ENCODE measurements at places on chromosomes 13 and 19.
A peak's percentile ranks its signal among the peaks of the same experiment; 100 is the strongest.

DNA sequence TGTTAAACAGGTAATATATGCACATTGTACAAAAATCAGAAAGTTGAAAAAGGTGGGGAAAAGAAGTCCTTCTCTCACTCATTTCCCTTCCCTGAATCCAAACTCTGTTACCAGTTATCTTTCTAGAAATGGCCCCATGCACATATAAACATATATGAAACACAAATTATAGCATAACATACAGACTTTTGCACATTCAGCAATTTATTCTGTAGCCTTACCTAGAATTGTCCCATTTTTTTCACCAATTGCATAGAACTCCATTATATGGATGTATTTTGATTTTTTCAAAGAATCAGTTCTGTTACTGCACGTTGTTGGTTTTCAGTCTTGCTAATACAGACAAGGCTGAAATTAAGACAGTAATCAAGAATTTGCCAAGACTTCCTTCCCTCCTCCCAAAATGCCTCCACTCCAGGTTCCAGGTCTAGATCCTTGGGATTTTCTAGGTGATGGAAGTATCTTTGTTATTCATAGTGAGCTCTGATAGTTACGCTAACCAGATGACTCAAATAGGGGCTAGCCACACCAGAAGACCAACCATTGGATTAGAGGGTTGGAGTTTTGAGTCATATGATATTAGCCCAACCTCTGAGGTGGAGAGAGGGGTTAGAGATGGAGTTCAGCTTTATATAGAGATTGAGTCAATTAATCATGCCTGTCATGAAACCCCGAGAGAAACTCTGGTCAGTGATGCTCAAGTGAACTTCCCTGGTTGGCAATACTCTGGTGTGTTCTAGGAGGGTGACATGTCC lies 30.7 kb downstream of the GPR180 start:
- no peak for DNase-seq

GRCh38 chr13:112796190-112796915 lies 106.5 kb downstream of the ATP11A start:
- no peak for DNase-seq

- no peak for DNase-seq
Observed at GRCh38 chr13:34037636-34038540, 219.9 kb downstream of the RFC3 start.

DNA sequence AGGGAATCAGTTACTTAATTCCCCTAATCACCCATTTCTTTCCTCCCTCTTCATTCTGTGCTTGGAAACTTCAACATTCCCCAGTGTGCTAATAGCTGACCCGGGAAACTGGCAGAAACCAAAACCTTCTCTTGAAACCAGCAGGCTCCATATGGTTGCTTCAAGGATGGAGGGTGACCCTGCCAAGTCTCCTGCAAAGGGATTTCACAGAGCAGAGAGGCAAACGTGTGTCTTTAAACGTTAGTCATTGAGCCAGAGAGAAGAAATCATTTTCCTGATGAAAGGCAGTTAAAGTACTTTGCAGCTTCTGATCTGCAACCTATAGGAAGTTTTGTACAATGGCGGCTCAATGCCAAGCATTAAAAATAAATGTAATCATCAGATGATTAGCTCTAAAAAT lies 220.9 kb downstream of the POU4F1 start:
- DNase-seq: no peak

GRCh38 chr13:96898646-96899254 lies 95.5 kb downstream of the OXGR1 start:
- no peak for DNase-seq

- no peak for DNase-seq
Observed at GRCh38 chr13:101627556-101627943, 175.1 kb downstream of the ITGBL1 start.

DNA sequence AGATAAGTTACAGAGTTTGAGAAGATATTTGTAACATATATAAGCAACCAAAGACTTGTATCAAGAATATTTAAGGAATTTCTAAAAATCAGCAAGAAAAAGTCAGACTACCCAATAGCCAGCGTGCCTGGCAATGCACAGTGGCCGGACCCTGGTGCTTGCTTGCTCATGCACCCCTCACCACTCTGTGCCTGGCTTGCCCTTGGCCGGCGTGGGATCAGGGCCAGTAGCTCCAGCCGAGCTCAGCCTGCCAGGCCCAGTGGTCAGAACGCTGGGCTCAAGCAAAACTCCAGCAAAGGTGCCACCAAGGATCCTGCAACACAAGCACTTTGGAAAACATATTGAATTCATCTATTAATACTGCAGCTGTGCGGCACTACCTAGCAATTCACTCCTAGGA lies 95.1 kb downstream of the KATNAL1 start:
- no peak for DNase-seq

DNA sequence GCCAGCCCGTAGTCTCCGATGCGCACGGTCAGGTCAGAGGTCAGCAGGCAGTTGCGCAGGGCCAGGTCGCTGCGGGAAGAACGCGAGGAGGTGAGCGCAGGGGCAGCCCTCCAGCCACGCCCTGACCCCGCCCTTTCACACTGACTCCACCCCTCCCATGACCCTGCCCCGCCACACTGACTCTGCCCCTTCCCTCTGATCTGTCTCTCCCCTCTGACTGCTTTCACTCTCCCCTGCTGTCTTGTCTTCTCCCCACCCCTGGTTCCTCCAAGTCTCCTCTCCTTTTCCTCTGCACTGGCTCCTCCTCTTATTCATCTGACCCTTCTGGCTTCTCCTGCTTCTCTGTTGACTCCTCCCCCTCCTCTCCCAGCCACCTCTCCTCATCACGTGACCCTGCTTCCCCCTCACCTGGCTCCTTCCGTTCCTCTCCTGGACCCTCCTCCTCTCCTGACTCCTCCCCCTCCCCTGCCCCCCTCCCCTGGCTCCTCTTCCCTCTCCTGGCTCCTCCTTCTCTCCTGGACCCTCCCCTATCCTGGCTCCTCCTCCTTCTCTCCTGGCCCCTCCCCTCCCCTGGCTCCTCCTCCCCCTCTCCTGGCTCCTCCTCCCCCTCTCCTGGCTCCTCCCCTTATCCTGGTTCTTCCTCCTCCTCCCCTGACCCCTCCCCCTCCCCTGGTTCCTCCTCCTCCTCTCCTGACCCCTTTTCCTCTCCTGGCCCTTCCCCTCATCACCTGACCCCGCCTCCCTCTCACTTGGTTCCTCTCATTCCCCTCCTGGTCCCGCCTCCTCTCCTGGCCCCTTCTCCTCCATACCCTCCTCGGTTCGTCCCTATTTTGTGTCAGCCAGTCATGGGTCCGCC lies 9.9 kb downstream of the LMTK3 start:
- DNase-seq: no peak

GRCh38 chr19:16537111-16537510 lies 5.1 kb downstream of the CHERP start:
- DNase-seq: no peak

DNA sequence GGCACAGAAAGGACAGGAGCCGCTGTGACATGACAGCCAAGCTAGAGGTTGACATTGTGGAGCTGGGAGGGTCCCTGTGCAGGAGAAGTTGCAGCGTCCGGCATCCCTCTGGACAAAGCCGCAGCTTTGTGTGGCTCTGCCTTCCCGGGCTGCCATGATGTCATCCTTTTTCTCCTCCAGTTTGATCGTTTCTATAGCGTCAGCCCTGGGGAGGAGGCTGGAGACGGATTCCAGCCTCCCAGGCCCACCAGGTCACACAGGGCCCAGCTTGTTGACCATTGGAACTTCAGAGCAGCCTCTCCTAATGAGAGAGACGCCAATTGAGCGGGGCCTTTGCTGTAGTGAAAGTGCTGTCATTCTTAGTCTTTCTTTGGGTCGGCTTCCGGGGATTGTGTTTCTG lies 3.8 kb upstream of the KCNJ14 start:
- DNase-seq: no peak

GRCh38 chr13:110377178-110377825 lies 70.2 kb downstream of the COL4A2 start:
- DNase-seq: no peak

GRCh38 chr13:81058211-81058915 lies 717.4 kb upstream of the SPRY2 start:
- no peak for DNase-seq

GRCh38 chr19:17347361-17347760 lies 10.0 kb downstream of the GTPBP3 start:
- DNase-seq: no peak

DNA sequence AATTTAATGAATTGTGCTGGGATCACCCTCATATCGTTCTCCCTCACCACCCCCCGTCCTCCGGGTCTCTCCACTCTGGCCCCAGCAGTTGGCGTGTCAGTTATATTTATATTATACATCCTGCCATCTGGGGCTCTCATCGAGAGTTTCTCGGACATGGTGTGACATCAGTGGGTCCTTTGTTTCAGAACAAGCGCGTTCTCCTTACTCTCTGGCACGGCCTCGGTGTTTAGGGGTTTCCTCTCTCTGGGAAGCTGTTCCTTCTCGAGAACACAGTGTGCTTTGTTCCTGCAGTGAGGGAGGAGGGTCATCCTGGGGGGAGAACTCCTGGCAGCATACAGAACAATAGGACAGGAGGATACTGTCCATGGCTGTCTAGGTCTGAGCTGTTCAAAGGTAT lies 9.8 kb upstream of the MCF2L start:
- no peak for DNase-seq

GRCh38 chr19:3440082-3440481 lies 40.2 kb downstream of the SMIM24 start:
- no peak for DNase-seq

- DNase-seq: no peak
Observed at GRCh38 chr19:55673465-55673864, 1.6 kb upstream of the EPN1 start.

DNA sequence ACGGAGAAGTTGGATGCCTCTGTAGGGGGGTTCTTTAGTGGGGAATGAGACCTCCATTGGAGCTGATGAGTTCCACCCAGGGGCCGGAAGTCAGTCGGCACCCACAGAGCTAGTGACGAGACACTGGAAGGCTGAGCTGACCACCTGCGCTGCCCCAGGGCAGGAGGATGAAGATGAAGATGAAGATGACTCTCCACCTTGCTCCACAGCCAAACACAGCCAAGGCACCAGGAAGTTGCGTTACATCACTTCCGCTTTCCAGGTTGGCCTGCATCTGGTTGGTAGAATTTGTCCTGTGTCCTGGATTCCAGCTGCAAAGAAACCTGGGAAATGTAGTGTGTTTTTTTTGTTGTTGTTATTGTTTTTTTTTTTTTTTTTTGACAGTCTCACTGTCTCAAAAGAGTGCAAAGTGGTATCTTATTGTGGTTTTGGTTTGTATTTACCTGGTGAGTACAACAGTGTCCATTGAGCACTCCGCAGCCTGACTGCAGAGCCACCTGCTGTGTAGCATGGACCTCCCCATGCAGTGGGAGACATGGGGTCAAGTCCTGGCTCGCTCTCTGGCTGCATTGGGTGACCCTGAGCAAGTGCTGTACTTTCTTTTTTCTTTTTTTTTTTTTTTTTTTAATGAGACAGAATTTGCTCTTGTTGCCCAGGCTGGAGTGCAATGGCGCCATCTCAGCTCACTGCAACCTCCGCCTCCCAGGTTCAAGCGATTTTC lies 1.9 kb downstream of the TBC1D17 start:
- no peak for DNase-seq

- peak; percentile 1 for DNase-seq
Observed at GRCh38 chr19:34734537-34735103, 577 bp downstream of the ZNF181 start.

DNA sequence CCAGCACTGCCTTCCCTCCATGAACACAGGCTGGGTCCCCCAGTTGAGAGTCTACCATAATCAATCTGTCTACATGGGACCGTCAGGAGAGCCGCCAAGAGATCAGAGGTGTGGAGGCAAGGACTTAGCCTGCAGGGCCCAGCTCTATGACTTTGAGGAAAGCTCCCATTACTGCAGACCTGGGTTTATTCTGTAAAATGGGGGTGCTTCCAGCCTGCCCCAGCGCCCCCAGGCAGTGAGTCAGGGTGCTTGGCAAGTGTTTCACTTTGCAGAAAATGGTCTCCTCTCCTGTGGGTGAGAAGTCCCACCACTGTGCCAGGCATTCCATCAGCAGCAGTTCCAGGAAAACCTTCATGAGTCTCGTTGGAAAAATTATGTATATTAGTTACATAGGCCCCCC lies 75.5 kb upstream of the VSTM2B start:
- no peak for DNase-seq

GRCh38 chr13:112127564-112128330 lies 60.8 kb downstream of the SOX1 start:
- DNase-seq: no peak

- DNase-seq: no peak
Observed at GRCh38 chr13:86185107-86185506, 385.9 kb upstream of the SLITRK6 start.

GRCh38 chr19:46614114-46614722 lies 10.7 kb downstream of the PTGIR start:
- no peak for DNase-seq

- DNase-seq: no peak
Observed at GRCh38 chr13:39501702-39502324, 101.2 kb downstream of the LHFPL6 start.

DNA sequence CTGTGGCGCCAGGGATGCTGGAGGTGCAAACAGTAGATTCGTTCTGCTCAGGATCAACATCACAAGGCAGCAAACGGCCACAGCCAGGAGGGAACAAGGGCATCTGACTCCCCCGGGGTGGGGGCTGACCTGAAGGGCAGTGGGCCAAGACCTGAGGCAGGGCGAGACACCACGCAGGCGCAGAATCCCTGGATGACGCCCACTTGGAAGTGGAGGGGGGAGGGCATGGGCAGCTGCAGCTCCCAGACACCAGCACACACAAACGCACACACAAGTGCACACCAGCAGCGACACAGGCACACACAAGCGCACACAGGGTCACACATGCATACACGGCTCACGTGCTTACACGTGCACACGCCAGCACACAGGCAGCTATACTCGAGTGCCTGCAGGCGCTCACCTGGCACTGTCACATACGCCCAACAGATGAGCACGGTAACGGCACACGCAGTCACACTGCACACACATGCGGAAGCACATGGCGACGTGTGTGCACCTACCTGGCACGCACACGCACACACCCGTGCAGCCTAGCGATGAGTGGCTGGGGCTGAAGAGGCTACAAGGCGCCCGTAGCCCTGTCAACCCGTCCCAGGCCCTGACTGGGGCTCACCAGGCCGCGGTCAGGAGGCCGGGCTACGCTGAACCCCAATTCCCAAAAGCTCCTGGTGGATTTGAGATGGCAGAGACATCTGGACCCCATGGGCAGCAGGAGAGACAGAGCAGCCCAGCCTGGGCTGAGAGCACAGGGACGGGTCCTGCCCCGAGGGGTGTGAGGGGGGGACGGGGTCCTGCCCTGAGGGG lies 5.5 kb downstream of the C2CD4C start:
- DNase-seq: no peak
